Activated CD8-positive, alpha-beta memory T cell treated with anti-CD3 and anti-CD28 coated beads for 48 hours (primary cell): ENCODE measurements at places on chromosomes 3 and 15.

- DNase-seq = no peak
Observed at GRCh38 chr15:92903631-92903965, 3.5 kb downstream of the CHD2 start.

- no peak for DNase-seq
Observed at GRCh38 chr15:73654659-73655058, 21.5 kb upstream of the NPTN start.

DNA sequence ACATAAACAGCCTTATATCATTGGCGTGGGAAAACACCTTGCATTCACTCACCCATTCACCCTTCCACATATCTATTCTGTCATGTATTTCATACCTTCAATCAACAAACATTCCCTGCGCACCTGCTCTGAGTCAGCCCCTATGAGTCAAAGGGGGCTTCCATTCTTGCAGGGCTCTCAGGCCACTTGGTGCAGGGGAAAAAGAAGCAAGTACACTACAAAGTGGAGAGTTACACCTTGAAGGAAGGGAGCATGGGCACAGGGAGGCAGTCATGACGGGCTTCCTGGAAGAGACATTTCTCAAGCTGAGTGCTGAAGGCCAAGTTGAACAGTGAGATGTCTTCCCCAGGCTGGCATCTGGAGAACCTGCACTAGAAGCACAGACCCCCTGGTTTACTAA is 4.6 kb upstream of the AMOTL2 start:
- DNase-seq = no peak

GRCh38 chr3:179811321-179812095 is 158.7 kb downstream of the USP13 start:
- DNase-seq = no peak

GRCh38 chr3:117473981-117474538 is 764.5 kb downstream of the TUSC7 start:
- no peak for DNase-seq

GRCh38 chr3:48415251-48415953 is 14.5 kb downstream of the PLXNB1 start:
- no peak for DNase-seq

GRCh38 chr15:45670091-45670490 is 35.3 kb downstream of the SQOR start:
- no peak for DNase-seq

DNA sequence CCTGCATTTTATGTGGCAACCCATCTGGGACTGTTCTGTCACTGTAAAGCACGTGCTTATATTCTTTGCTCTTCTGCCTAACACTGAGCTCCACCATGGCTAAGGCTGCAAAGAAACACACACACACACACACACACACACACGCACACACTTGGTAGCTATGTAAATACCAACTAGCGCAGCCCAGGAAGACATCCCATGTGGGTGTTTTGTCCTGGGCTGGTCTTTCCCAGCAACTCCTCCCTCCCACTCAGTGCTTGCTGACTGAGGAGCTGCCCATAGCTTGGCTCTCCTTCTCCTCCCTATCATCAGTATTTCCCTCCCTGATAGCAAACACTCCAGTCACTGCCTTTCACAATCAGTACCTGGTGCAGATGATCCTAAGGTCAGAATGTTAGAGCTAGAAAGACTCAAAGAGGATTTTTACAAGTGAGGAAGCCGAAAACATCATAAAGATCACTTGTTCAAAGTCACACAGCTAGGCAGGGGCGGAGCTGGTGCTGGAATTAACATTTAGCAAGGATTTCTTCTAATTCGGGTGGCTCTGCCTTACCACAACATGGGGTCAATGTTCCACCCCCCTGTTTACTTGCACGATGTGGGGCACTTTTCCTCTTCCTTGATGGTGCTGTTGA is 377.1 kb upstream of the TBL1XR1 start:
- no peak for DNase-seq

GRCh38 chr3:46422617-46423016 is 15.6 kb downstream of the CCRL2 start:
- DNase-seq = no peak

DNA sequence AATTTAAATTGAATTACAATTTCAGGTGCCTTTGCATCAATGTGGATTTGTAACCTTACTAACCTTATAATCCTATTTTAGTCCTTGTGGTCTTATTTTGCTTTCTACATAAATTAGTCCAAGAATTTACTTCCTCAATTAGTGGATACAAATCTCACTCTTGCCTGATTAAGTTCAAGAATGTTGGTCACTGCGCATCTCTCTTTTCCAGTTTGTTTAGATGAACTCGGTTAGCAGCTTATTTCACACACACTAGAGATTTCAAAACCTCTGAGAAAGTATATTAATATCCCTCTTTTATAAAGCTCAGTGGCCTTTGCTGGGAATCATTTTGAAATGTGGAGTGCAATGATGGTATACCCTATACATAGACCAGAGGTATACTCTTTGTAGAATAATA is 243.4 kb downstream of the DTWD1 start:
- no peak for DNase-seq

GRCh38 chr3:27174530-27174929 is 194.7 kb downstream of the NEK10 start:
- DNase-seq = no peak

GRCh38 chr3:61008153-61008997 is 242.9 kb downstream of the FHIT start:
- no peak for DNase-seq

GRCh38 chr3:45026957-45027356 is 854 bp downstream of the CLEC3B start:
- no peak for DNase-seq

- DNase-seq = no peak
Observed at GRCh38 chr15:52540374-52541012, 11.8 kb upstream of the MYO5A start.

DNA sequence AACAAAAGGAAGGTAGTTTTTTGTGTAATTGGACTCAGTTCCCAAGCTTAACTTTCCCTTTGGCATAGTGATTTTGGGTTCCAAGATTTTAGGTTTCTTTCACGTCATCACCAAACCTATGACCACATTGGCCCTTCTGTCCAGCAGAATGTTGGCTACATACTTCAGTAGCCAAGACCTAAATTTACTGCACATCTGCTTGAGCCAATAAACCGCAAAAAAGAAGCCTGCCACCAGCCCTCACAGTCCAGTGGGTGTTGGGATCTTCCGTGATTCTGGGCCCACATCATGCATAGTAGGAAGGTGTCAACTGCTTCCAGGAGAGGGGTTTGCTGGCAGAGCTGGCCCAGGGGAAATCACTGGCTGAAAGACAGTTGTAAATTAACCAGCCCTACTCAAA is 57.6 kb upstream of the LIPC start:
- DNase-seq = no peak

- DNase-seq = no peak
Observed at GRCh38 chr3:1251282-1252060, 158.6 kb downstream of the CNTN6 start.

- DNase-seq = no peak
Observed at GRCh38 chr3:9067352-9067975, 104.2 kb upstream of the RAD18 start.

GRCh38 chr3:185508335-185508991 is 9.6 kb upstream of the TMEM41A start:
- DNase-seq = no peak
